ENCODE measurements at places on chromosomes 2 and 18. TPM values are rescaled to one million over a fixed set of nuclear protein-coding genes. Genes with fewer than 3 reads are reported as not detected.

Gene RFTN2
- total RNA-seq, result 18.7 TPM

Gene POTEI
- under 0.01 TPM for total RNA-seq

Gene COL4A3
- 0.49 TPM for total RNA-seq

Gene CRYBA2
- not detected for total RNA-seq

Gene DYNAP
- total RNA-seq, result not detected

Gene PTPN2
- 41.3 TPM for total RNA-seq

Gene LIPT1
- total RNA-seq, result 6.4 TPM

Gene ANKRD36B
- 197 TPM for total RNA-seq

Gene CCDC102B
- 12.5 TPM for total RNA-seq

Gene EGR4
- total RNA-seq, result not detected

Gene LRP2
- 0.49 TPM for total RNA-seq

Gene RAD51AP2
- total RNA-seq, result 0.25 TPM

Gene ERBB4
- total RNA-seq, result 99.1 TPM

Gene CFAP221
- total RNA-seq, result 6.4 TPM

Gene PJVK
- total RNA-seq, result 4.2 TPM

Gene LYG1
- 0.74 TPM for total RNA-seq

Gene REG3A
- not detected for total RNA-seq

Gene GULP1
- 64.2 TPM for total RNA-seq

Gene AOX1
- 1.7 TPM for total RNA-seq

Gene COL6A3
- 20.4 TPM for total RNA-seq

Gene GCG
- 0.49 TPM for total RNA-seq

Gene SPATA3
- not detected for total RNA-seq

Gene LOXHD1
- 0.25 TPM for total RNA-seq

Gene SERPINB2
- under 0.01 TPM for total RNA-seq

Gene SCYGR8
- total RNA-seq, result not detected

Gene FBXO41
- total RNA-seq, result 30.0 TPM

Gene NYAP2
- 12.5 TPM for total RNA-seq

Gene AFF3
- 81.4 TPM for total RNA-seq

Gene ALK
- 0.98 TPM for total RNA-seq

Gene CTNNA2
- total RNA-seq, result 122 TPM

Gene UGT1A4
- not detected for total RNA-seq

Gene ABHD1
- total RNA-seq, result not detected

Gene TTR
- 0.25 TPM for total RNA-seq

Gene IL1F10
- total RNA-seq, result not detected

Gene PLCD4
- 0.25 TPM for total RNA-seq

Gene ABCG5
- not detected for total RNA-seq

Gene FRZB
- total RNA-seq, result 14.3 TPM

Gene LINC00305
- not detected for total RNA-seq

Gene GGCX
- total RNA-seq, result 13.3 TPM

Gene ASB18
- not detected for total RNA-seq

Gene SP140L
- total RNA-seq, result 0.49 TPM

Gene MC4R
- total RNA-seq, result 1.2 TPM

Gene RGPD4
- 0.25 TPM for total RNA-seq

Gene KCNG2
- total RNA-seq, result 0.25 TPM

Gene ACADL
- 4.7 TPM for total RNA-seq

Gene TNFRSF11A
- total RNA-seq, result under 0.01 TPM

Gene FAM110C
- total RNA-seq, result 7.4 TPM

Gene CNRIP1
- 67.4 TPM for total RNA-seq

Gene PLGLB2
- 2.2 TPM for total RNA-seq

Gene ADD2
- 385 TPM for total RNA-seq

Gene HOXD3
- total RNA-seq, result not detected

Gene SLC11A1
- 2.0 TPM for total RNA-seq

Gene ARHGAP15
- total RNA-seq, result 19.9 TPM

Gene AP1S3
- total RNA-seq, result 3.2 TPM

Gene EMILIN1
- total RNA-seq, result 3.7 TPM

Gene FEV
- total RNA-seq, result not detected

Gene ELAC1
- total RNA-seq, result 8.9 TPM

Gene MC5R
- total RNA-seq, result 0.25 TPM

Measured in temporal lobe (tissue), 4 donors.